CD14-positive monocyte (primary cell): ENCODE measurements at places on chromosomes 5 and 9.
A peak's percentile ranks its signal among the peaks of the same experiment; 100 is the strongest.

- DNase-seq: no peak
These were observed 12.6 kb upstream of the FYB1 start for GRCh38 chr5:39231705-39232525.

GRCh38 chr5:76422227-76422626 lies 19.1 kb downstream of the IQGAP2 start:
- no peak for DNase-seq

GRCh38 chr9:9846557-9846956 lies 766.2 kb downstream of the PTPRD start:
- no peak for DNase-seq

DNA sequence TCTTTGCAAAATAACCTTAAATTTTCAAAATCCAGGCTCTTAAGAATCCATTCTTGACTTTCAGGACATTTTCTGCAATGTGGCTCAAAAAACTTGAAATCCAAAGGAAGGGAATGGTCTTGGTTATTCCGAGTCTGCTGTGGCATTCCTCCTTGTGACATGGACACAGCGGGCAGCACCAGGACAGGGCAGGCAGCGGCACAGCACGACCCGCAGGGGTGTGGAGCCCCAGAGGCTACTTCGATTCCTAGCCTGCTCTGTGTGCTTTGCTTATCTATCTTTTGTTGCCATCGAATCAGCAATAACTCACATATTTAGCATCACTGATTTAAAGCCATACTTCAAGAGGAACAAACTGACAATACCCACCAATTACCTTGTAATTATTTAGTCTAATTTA lies 420.2 kb upstream of the IRX1 start:
- no peak for DNase-seq

DNA sequence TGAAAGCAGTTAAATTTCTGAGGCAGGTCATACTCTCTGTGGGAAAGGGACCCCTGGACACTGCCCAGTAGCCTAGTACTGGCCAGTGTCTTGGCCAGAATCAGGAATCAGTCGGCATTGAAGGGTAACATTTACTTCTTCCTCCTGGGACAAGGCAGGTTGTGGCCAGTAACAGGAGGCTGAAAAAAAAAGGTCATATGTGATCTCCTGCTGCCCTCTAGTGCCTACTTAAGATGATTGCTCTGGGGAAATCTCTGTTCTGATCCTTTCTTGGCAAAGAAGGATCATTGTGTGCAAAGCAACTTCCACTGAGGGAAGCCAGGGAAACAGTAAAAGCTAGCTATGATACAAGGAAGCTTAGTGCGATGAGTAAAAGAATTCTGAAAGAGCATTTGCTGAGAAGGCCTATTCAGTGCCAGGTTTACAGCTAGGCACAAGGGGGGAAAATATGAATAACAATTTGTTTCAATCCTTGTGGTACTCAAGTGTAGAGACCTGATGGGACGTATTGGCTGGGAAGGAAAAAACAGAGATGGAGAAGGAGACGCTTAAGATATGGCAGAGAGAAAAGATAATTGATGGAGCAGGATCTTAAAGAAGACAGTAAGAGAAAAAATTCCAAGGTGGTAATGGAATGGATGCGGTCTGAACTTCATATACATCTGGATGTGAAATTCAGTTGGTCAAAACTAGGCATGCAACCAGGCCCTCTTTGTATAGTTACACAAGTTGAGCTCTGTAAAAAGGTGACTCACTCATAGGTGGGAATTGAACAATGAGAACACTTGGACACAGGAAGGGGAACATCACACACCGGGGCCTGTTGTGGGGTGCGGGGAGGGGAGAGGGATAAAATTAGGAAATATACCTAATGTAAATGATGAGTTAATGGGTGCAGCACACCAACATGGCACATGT lies 25.8 kb upstream of the TRIM32 start:
- DNase-seq: peak; percentile 6

DNA sequence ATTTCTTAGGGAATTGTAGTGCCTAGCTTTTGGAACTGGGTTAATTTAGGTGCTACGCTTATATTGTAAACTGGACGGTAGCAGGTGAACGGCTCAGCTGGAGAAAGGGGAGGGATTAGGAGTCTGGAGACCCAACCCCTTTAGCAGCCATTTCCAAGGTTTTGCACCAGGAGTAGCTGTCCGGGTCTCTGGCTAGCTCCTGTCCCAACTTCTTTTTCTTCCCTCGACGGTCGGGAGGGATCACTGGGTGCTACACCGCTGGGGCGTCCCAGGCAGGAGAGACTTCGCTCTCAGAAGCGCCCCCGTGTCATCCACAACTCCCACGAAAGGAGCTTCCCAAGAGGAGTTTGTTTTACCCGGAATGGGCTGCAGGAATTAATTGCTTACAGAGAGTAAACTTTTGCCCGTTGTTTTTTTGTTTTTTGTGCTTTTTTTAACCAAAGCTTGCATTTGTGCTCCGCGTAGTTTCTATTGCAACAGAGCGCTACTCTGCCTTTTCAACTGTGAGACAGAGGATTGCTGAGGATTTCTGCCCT lies 1640.9 kb upstream of the C9orf72 start:
- DNase-seq: no peak

- no peak for DNase-seq
These were observed 1.3 kb downstream of the RAI14 start for GRCh38 chr5:34657274-34657921.

GRCh38 chr9:109206670-109207069 lies 39.6 kb upstream of the FRRS1L start:
- DNase-seq: no peak

GRCh38 chr9:73143711-73144328 lies 7.8 kb upstream of the ANXA1 start:
- DNase-seq: peak; percentile 86

DNA sequence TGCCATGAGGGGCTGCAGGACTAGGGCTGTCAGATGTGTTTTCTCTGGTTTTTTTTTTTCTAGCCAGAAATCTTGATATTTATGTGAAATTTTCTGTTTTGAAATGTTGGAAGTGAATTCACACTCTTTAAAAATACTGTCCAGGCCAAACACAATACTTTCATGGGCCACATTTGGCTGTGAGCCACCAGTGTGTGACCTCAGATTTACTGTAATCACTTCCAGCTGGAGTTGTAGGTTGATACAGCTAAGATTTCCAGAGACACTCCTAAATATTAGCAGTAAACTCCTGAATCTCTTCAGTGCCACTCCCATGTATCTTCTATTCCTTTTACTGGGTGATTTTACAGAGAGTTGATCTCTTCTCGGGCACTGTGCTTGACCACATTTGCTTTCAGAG lies 92.2 kb upstream of the CKMT2 start:
- DNase-seq: no peak

GRCh38 chr9:101073122-101073521 lies 44.6 kb downstream of the PLPPR1 start:
- DNase-seq: no peak

GRCh38 chr5:180642181-180642775 lies 7.1 kb downstream of the FLT4 start:
- DNase-seq: no peak

- no peak for DNase-seq
These were observed 31.2 kb downstream of the JAKMIP2 start for GRCh38 chr5:147751156-147751830.

- DNase-seq: no peak
These were observed 66.5 kb upstream of the STC2 start for GRCh38 chr5:173394701-173395100.

GRCh38 chr9:137171149-137171900 lies 531 bp downstream of the TMEM210 start:
- no peak for DNase-seq

- DNase-seq: no peak
These were observed 284.4 kb downstream of the PIK3R1 start for GRCh38 chr5:68499987-68500386.

DNA sequence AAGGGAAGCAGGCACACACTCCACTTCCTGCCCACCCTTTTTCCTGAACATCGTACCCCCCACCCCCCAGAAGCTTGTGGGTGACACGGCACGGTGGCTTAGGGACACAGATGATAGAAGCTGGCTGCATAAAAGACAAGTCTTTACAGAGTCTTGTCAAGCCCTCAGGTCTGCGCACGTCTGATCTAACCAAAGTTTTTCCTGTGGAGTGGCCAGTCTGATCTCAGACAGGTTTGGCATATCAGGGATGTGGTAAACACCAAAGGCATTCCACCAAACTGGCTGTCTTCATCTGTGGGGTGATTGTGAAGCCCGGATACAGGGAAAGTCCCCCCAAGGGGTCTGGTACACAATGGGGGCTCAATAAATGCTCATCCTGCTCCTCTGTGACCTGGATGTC lies 50.0 kb downstream of the CRB2 start:
- DNase-seq: no peak
